Colonic mucosa (tissue), 4 donors: ENCODE measurements at places on chromosomes 3 and 15.

DNA sequence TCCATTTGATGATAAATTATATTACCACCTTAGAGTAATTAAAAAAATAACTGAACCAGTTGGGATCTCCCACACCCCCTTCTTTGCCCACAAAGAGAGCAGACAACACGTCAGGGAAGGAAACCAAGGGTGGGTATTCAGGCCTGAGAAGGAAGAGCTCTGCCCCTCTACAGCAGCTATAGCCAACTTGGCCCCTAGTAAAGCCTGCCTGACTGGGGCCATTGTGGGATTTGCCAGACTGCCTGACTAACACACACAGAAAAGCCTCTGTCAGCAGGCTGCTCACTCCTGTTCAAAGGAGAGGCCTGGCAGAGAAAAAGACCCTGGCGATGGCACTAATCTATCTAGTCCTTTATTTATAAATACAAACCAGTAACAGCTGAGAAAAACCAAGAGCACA is 41.4 kb downstream of the ATP8B4 start:
- no peaks in the 10 kb centered on the region for H3K27me3 ChIP-seq
- no peak overlapping the region for H3K27ac ChIP-seq
- no peaks in the 10 kb centered on the region for H3K4me1 ChIP-seq
- no peak overlapping the region for H3K4me3 ChIP-seq
- no peak for DNase-seq

- DNase-seq = no peak
- no peaks in the 10 kb centered on the region for H3K36me3 ChIP-seq
- H3K4me3 ChIP-seq = no peak overlapping the region
- no peaks in the 10 kb centered on the region for H3K4me1 ChIP-seq
- H3K27me3 ChIP-seq = no peaks in the 10 kb centered on the region
These were observed 247.8 kb downstream of the ALCAM start for GRCh38 chr3:105614288-105615030.

- no peak overlapping the region for H3K4me3 ChIP-seq
- H3K4me1 ChIP-seq = no peaks in the 10 kb centered on the region
- no peaks in the 10 kb centered on the region for H3K27me3 ChIP-seq
- H3K27ac ChIP-seq = no peak overlapping the region
These were observed 21.9 kb downstream of the BHLHE40 start for GRCh38 chr3:5001135-5001534.

GRCh38 chr15:92845126-92845508 is 55.0 kb upstream of the CHD2 start:
- H3K4me3 ChIP-seq = no peak overlapping the region
- DNase-seq = no peak
- no peaks in the 10 kb centered on the region for H3K27me3 ChIP-seq
- peaks cover 3% of the 10 kb centered on the region for H3K4me1 ChIP-seq
